SK-N-DZ (cell line): ENCODE measurements at places on chromosomes 1 and 21.
A peak's percentile ranks its signal among the peaks of the same experiment; 100 is the strongest.

DNA sequence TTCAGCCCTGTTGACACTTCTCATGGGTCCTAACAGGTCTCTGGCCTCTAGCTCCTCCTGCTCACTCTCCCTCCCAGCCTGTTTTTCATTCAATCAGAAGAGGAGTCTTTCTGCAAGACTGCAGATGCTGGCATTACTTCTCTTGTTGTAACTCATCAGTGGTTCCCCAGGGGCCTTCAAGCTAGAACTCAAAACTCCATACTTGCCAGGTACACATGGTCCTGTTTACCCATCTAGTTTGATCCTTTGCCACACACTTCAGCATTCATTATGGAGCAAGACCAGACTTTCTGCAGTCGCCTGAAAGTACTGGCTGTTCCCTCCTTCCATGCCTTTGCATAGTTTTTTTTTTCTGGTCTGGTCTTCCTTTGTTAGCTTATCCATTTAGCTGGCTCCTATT lies 47.9 kb downstream of the SERBP1 start:
- no peak for DNase-seq

- DNase-seq, result no peak
Measured at GRCh38 chr1:29673669-29674626, 437.6 kb downstream of the PTPRU start.

- DNase-seq, result no peak
Measured at GRCh38 chr1:89457046-89457445, 67.6 kb upstream of the LRRC8B start.

DNA sequence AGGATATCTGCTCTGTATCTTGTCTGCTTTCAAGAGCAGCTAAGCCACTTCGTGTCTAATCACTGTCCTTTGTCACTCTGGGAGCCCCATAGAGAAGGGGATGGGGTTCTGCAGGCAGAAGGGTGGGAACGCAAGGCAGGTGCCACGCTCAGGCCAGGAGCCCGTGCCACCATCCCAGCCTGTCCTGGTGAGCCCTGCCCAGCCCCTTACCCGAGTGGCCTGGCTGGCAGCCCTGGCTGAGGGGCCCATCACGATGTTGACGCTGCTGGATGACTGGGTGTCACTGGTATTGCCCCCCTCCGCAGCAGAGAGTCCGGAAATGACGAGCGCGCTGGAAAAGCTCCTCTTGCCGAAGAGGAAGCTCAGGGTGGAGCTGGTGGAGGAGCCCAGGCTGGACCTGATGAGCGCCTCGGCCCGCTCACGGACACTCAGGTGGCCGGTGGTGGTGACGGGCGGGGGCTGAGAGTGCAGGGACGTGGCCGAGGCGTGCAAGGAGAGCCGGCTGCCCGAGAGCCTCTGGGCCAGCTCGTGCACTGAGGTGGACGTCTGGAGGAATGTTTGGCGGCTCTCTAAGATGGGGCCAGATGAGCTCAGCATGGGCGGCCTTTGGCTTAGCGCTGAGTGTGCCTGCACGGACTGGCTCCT lies 35.6 kb downstream of the NTPCR start:
- DNase-seq, result no peak

GRCh38 chr21:26124896-26125295 lies 45.7 kb downstream of the APP start:
- no peak for DNase-seq

DNA sequence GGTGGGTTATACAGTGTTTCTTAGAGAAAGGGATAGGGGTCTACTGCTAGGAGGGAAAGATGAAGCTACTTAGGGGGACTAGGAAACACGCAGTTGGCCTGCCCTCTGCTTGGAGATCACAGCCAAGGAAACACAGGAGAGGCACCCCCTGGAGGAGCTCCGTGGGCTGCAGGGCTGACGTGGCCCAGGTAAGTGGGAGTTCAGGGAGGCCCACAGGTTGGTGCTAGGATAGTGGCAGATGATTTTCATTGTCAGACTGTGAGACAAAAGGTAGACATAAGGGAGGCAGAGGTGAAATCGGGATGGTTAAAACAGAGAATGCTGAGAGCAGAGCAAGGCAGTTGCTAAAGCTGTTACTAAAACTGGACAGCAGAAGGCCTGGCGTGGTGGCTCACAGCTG lies 463.0 kb downstream of the DSCAM start:
- DNase-seq, result no peak

- DNase-seq, result no peak
Measured at GRCh38 chr1:79859212-79859948, 852.9 kb upstream of the ADGRL4 start.

- DNase-seq, result no peak
Measured at GRCh38 chr1:161032409-161032808, 6.4 kb downstream of the TSTD1 start.

GRCh38 chr1:160221089-160221488 lies 15.9 kb downstream of the PEA15 start:
- DNase-seq, result no peak

GRCh38 chr21:29302359-29302875 lies 3.7 kb downstream of the BACH1 start:
- DNase-seq, result no peak

DNA sequence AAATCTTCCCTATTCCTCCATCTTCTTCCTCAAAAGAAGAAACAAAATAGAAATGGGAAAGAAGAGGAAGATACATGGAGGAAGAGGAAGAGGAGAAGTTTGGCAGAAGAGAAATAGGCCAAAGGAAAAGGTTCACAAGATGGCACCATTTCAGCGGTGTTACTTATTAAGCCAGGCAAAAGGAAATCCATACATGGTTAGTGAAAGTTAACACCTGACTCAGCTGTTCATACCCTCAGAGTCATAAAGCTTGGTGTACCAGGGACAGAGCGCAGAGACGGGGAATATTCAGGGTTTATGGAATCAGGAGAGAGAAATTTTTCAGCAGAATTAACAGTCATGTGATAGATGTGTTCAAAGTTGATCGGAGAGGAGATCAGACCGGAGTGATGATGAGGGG lies 70.6 kb downstream of the COQ8A start:
- no peak for DNase-seq

DNA sequence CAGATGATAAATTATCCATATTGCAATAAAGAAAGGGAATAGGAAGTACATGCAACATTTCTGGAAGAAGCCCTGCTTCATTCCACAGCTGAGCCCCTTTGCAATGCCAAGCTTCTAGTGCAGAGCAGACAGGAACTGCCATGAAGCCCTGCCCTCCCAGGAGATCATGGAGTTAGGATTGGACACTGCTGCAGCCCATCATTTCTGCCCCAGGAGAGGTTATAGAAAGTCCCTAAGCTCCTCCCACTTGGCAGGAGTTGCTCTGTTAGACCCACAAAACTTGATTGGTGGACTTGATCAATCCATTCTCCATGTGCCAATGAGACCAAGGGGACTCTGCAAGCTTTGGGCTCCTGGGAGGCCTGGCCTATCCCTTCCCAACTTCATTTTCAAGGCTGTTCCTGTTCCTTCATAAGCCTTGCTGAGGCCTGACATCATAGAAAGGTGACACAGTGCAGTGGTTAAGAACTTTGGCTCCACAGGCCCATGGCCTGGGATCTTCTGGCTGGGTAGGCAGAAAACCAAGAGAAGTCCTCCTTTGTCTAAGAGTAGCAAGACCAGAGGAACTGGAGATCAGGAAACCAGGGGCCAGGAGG lies 1.3 kb upstream of the LAPTM5 start:
- no peak for DNase-seq

DNA sequence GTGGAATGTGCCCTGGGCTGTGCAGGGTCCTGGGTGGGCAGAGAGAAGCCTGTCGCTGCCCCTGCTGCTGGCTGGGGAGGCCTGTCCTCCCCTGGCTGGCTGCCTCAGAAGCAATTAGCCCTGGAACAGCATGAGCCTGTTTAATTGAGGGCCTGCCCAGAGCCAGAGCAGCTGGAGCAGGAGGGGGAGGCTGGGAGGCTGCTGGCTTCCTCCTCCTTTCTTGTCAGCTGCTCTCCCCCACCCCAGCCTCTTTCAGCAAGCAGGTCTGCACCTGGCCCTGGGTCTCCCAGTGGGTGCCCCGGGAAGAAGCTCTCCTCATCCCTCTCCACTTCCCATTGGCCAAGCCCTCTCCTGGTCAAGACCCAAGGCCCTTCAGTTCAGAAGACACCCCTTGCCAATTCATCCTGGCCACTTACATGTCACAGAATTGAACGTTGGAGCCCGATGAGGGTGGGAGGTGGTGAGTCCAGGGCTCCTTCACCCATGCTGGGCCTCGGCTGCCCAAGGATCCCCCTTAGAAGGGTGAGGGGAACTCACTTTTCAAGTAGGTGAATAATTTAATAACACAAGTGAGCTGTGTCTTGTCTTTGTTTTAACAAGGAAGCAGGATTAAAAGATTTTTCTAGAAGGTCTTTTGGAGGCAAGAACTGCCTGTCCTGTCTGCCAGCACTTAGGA lies 13.2 kb downstream of the AMPD2 start:
- DNase-seq, result peak; percentile 77

GRCh38 chr1:91884459-91885212 lies 1.3 kb downstream of the TGFBR3 start:
- DNase-seq, result peak; percentile 10

GRCh38 chr1:119885903-119886783 lies 10.2 kb downstream of the ADAM30 start:
- peak; percentile 10 for DNase-seq

- DNase-seq, result no peak
Measured at GRCh38 chr1:227306689-227307088, 11.6 kb downstream of the CDC42BPA start.

DNA sequence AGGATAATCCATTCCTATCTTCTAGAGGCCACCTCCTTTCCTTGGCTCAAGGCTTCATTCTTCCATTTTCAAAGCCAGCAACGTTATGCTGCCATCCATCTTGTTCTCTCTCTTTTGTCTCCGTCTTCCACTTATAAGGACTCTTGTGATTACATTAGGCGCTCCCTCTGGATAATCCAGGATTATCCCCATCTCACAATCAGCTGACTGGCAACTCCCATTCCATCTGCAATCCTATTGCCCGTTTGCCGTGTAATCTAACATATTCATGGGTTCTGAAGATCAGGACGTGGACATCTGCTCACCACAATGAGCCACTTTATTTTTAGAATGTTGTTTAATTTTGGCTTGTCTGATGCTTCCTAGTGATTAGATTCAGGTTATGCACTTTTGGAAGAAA lies 89.3 kb downstream of the EBNA1BP2 start:
- no peak for DNase-seq

DNA sequence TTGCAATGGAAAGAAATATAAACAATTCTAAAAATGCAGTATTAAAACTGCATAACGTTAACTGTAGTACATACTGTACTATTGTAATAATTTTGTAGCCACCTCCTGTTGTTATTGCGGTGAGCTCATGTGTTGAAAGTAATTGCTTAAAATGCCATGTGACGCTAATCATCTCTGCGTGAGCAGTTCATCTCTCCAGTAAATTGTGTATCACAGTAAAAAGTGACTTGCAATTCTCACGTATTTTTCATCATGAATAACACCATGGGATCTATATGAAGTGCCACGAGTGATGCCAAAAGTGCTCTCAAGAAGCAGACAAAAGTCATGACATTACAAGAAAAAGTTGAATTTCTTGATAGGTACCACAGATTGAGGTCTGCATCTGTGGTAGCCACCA lies 82.4 kb upstream of the CYYR1 start:
- no peak for DNase-seq

DNA sequence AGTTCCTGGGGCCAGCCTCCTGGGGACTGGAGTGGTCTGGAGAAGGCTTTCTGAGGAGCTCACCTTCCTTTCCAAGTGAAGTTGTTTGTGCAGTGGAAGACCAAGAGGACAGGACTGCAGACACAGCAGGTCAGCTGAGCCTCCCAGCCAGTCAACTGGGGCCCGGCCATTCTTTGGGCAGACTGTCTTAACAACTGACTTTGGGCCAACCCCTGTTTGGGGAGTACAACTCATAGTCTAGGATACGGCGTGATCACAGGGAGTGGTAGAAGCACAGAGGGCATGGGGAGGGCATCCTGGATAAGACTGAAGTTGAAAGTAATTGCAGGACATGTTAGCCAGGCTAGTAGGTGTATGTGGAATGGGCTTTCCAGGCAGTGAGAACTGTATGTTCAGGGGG lies 50.3 kb downstream of the PGM1 start:
- DNase-seq, result no peak

DNA sequence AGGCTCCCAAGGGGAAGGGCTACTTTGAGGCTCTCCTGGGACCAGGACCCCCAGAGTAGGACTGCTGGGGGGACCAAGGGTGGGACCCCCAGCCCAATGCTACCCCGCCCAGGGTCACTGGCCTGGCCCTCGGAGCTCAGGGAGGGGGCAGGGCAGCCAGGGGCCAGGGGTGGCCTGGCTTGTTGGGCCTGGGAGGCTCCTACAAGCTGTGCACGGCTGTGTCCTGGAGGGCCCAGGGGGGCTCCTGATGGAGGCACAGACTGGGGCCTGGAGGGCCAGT lies 2.2 kb downstream of the HES4 start:
- no peak for DNase-seq

GRCh38 chr1:94931254-94931841 lies 4.4 kb upstream of the CNN3 start:
- DNase-seq, result no peak

DNA sequence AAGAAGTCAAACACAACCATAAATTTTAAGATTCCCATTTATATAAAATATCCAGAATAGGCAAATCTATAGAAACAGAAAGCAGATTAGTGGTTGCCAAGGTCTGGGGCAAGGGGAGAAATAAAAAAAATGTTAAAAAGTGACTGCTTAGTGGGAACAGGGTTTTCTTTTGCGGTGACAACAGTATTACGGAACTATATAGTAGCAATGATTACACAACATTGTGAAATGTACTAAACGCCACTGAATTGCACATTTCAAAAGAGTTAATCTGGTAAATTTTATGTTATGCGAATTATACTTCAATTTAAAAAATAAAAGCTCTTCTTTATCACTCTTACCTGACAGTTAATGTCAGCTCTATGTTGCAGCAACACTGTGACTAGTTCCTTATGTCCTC lies 105.2 kb downstream of the ACBD6 start:
- no peak for DNase-seq

- no peak for DNase-seq
Measured at GRCh38 chr1:180974236-180974635, 48.4 kb downstream of the STX6 start.

DNA sequence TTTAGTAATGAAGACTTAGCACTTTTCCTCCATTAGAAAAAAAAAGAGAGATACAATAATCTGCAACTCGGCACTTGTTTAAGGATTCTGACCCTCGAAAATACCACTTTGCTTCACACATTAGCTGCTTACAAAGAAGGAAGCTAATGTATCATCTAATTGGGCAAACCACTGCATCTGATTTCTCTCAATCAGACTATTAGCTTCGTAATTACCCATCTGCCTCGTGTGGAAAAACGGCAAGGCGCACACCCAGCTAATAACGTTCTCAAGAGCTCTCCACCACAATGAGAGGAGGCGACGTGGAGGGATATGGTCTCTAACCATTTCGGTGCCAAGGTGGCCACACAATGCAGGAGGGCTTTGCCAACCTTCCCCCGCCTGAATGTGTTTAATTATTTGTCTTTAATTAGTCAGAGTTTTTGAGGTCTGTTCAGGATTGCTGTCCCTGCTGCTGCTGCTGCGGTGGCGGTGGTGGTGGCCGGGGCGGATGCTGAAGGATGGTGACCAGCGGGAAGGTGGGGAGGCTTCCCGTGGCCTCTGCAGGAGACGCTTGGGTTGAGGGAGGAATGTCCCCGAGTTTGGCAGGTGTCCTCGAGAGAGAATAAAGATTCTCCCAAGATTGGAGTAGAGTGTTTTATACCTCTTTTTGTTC lies 374.5 kb downstream of the RPS6KC1 start:
- no peak for DNase-seq

- DNase-seq, result peak; percentile 37
Measured at GRCh38 chr1:62391369-62391971, 45.4 kb upstream of the USP1 start.
